ENCODE measurements at places on chromosomes 12 and 14.

GRCh38 chr14:79342942-79343341 lies 868.4 kb downstream of the DIO2 start:
- DNase-seq, result no peak

GRCh38 chr14:66509874-66510273 lies 1.9 kb downstream of the GPHN start:
- DNase-seq, result no peak

GRCh38 chr12:89085421-89085820 lies 266.9 kb downstream of the DUSP6 start:
- no peak for DNase-seq

- DNase-seq, result no peak
Observed at GRCh38 chr14:104745431-104745830, 7.5 kb upstream of the SIVA1 start.

- DNase-seq, result no peak
Observed at GRCh38 chr12:28457785-28458184, 267.5 kb downstream of the CCDC91 start.

- DNase-seq, result no peak
Observed at GRCh38 chr14:97747316-97747715, 950.1 kb downstream of the VRK1 start.

DNA sequence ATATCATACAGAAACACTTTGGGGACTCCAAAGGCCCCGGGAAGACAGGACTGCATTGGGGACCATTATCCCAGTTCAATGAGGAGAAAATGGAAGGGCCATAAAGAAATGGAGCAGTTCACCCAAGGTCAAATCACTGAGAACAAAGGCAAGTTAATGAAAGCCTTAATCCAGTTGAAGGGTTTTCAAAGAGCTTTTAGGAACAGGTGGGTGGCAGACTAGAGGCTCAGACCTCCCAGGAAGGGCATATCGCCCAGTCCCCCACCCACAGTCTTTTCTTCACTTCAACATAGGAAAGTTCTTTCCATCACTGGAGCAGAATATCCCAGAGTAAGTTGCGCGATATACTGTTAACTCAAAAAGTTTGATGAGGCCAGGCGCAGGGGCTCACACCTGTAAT lies 136.1 kb upstream of the CCND2 start:
- no peak for DNase-seq

GRCh38 chr12:15933751-15934150 lies 22.6 kb downstream of the DERA start:
- no peak for DNase-seq
